ENCODE measurements at places on chromosomes 12 and 14. TPM values are rescaled to one million over a fixed set of nuclear protein-coding genes. Genes with fewer than 3 reads are reported as not detected.

The KRT86 gene
- 0.14 TPM for polyA plus RNA-seq

The TBX5 gene
- polyA plus RNA-seq: 63.0 TPM

The RARG gene
- 46.9 TPM for polyA plus RNA-seq

The CIROP gene
- polyA plus RNA-seq: not detected

The LYZ gene
- 51.3 TPM for polyA plus RNA-seq

The PIK3C2G gene
- 10.9 TPM for polyA plus RNA-seq

The KRT6A gene
- polyA plus RNA-seq: not detected

The ARHGEF25 gene
- polyA plus RNA-seq: 46.2 TPM

The A2ML1 gene
- polyA plus RNA-seq: 0.85 TPM

The ACYP1 gene
- polyA plus RNA-seq: 41.5 TPM

The GPR132 gene
- 1.8 TPM for polyA plus RNA-seq

The PTPRO gene
- polyA plus RNA-seq: 1.7 TPM

The KRT83 gene
- polyA plus RNA-seq: not detected

The LMO3 gene
- 8.0 TPM for polyA plus RNA-seq

The SIX1 gene
- 0.97 TPM for polyA plus RNA-seq

The ATP6V1D gene
- polyA plus RNA-seq: 99.7 TPM

The FOXG1 gene
- not detected for polyA plus RNA-seq

The LIN7A gene
- polyA plus RNA-seq: 19.9 TPM

The NOPCHAP1 gene
- polyA plus RNA-seq: 15.8 TPM

The RIMBP2 gene
- 19.0 TPM for polyA plus RNA-seq

The RPGRIP1 gene
- polyA plus RNA-seq: 0.70 TPM

The AQP5 gene
- 7.0 TPM for polyA plus RNA-seq

The ADAM20 gene
- polyA plus RNA-seq: 0.34 TPM

The FBRSL1 gene
- polyA plus RNA-seq: 109 TPM

The PPP1R36 gene
- polyA plus RNA-seq: 0.79 TPM

The KCNA1 gene
- not detected for polyA plus RNA-seq

The ZDHHC22 gene
- not detected for polyA plus RNA-seq

The TRMT61A gene
- polyA plus RNA-seq: 7.2 TPM

The RPS6KA5 gene
- 9.4 TPM for polyA plus RNA-seq

The PTPN6 gene
- polyA plus RNA-seq: 18.5 TPM

The HAL gene
- polyA plus RNA-seq: 0.81 TPM

The ATL1 gene
- 9.2 TPM for polyA plus RNA-seq

The ALG10B gene
- polyA plus RNA-seq: 13.2 TPM

The PARP11 gene
- 16.2 TPM for polyA plus RNA-seq

The KERA gene
- 0.18 TPM for polyA plus RNA-seq

The UNC119B gene
- polyA plus RNA-seq: 54.9 TPM

The CHGA gene
- 2.2 TPM for polyA plus RNA-seq

The CD27 gene
- polyA plus RNA-seq: 2.1 TPM

The C12orf50 gene
- polyA plus RNA-seq: 0.65 TPM

The IL22 gene
- polyA plus RNA-seq: not detected

The IGF1 gene
- 19.7 TPM for polyA plus RNA-seq

The PSME1 gene
- polyA plus RNA-seq: 206 TPM

The TRIM9 gene
- polyA plus RNA-seq: 0.97 TPM

The WSCD2 gene
- 0.84 TPM for polyA plus RNA-seq

The EPYC gene
- 0.15 TPM for polyA plus RNA-seq

The PDZRN4 gene
- polyA plus RNA-seq: 0.76 TPM

The NKX2-1 gene
- polyA plus RNA-seq: 147 TPM

The PIANP gene
- 5.5 TPM for polyA plus RNA-seq

The CBX5 gene
- 112 TPM for polyA plus RNA-seq

The FOXN4 gene
- 1.3 TPM for polyA plus RNA-seq

The POU6F1 gene
- polyA plus RNA-seq: 12.9 TPM

The AP4S1 gene
- polyA plus RNA-seq: 19.7 TPM

The SERPINA10 gene
- polyA plus RNA-seq: 0.06 TPM

The RFC5 gene
- polyA plus RNA-seq: 35.8 TPM

Measured in left lung (tissue), 14 donors.